ENCODE measurements at places on chromosomes 6 and 20.

- no peak for DNase-seq
Observed at GRCh38 chr6:56693246-56693607, 50.5 kb upstream of the DST start.

DNA sequence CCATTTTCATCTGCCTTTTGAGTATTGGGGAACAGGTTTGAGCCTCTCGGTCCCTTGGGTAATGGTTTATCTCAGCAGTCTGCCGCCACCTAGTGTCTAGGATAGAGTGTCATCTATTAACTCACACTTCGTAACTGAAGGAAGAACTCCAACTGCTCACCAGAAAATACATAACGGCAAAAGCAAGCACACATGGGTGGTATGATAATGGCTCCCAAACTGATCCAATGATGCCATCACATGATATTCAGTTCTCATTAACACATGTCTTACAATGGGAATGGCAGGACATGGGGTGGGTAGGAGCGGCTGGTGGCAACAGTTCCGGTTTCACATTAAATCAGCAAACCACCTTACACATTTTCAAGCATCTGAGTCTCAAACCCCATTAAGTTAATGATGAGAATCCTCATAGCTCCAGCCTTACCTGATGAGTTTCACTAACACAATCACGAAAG lies 110.7 kb upstream of the PHACTR1 start:
- DNase-seq: peak; percentile 35

- no peak for DNase-seq
Observed at GRCh38 chr6:1654054-1654453, 44.3 kb downstream of the FOXC1 start.

- DNase-seq: no peak
Observed at GRCh38 chr6:40395698-40396076, 191.5 kb downstream of the LRFN2 start.

GRCh38 chr6:5936631-5937030 lies 70.1 kb downstream of the NRN1 start:
- no peak for DNase-seq
